Astrocyte of the hippocampus (primary cell): ENCODE measurements at places on chromosomes 12 and 14.

DNA sequence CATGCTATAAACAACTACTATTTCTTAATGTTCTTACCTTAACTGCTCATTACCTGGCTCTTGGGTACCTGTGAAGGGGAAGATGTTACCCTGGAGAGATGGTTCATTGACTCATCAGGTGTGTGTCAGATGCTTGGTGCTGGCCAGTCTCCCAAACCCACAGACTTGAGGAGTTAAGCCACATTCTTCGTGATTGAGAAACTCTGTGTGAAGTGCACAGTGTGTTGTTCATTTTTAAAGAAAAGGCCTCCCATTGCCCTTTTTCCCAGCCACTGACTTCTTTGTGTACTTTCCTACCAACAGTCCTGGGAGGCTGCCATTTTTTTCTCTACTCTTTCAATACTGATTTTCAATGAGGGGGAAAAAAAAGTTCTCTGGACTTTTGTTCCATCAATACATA is 3.2 kb downstream of the MGST1 start:
- peak; percentile 89 for DNase-seq

GRCh38 chr14:58566979-58567378 is 70.8 kb upstream of the DACT1 start:
- DNase-seq, result no peak

- DNase-seq, result peak; percentile 87
Observed at GRCh38 chr12:4269279-4269991, 4.1 kb upstream of the CCND2 start.

DNA sequence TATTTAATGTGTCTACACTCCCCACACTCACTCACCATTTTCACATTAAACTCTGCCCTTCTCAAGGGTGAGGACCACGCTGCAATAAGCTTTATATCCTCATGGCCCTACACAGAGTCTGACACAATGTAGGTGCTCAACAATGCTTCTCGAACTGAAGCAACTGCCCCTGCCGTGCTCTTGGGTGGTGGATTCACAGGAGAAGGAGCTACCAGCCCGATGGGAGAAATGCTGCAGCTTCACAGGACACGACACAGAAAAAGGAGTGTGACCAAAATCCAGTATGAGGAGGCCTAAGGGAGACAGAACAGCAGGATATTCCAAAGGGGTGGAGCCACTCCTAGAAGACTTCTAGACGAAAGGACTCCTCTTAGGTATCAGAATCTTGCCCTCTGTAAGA is 6.5 kb upstream of the KRT3 start:
- DNase-seq, result no peak

GRCh38 chr14:104547998-104548700 is 31.4 kb upstream of the C14orf180 start:
- DNase-seq, result no peak

DNA sequence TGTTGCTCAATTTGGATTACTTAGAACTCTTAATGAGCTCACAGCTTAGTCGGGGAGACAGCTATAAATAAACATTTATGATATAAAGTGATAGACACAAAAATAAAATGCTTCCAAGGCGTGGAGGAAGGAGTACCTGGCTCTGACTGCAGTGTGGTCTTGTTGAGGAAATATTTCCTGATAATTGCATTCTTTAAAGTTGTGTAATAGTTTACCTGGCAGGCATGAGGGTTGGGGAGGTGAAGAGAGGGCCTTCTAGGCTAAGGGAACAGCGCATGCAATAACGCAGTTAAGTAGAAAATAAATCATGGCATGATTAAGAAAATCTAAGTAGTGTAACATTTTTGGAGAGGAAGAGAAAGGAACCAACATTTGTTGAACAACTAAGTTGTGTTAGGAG is 260.5 kb upstream of the ATP2B1 start:
- DNase-seq, result no peak

GRCh38 chr14:35403603-35404448 is 723 bp downstream of the NFKBIA start:
- peak; percentile 98 for DNase-seq

- DNase-seq, result no peak
Observed at GRCh38 chr14:22194664-22195063, 394.4 kb downstream of the DAD1 start.

DNA sequence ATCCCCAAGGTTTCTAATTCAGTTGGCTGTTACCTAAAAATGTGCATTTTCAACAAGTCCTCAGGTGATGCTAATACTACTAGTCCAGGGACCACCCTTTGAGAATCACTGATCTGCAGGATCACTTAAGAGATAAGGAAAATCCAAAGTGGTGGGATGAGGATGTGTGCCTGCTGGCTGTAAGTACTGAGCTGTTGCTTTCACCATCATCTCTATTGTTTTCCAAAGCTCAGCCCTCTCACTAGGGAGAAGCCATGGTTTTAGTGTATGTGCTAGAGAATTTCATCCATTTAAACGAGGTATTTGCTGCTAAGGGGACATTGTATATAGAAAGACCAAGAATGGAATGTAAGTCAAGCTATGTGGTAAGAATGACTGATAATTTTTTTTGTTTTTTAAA is 202.3 kb downstream of the KIF21A start:
- no peak for DNase-seq

DNA sequence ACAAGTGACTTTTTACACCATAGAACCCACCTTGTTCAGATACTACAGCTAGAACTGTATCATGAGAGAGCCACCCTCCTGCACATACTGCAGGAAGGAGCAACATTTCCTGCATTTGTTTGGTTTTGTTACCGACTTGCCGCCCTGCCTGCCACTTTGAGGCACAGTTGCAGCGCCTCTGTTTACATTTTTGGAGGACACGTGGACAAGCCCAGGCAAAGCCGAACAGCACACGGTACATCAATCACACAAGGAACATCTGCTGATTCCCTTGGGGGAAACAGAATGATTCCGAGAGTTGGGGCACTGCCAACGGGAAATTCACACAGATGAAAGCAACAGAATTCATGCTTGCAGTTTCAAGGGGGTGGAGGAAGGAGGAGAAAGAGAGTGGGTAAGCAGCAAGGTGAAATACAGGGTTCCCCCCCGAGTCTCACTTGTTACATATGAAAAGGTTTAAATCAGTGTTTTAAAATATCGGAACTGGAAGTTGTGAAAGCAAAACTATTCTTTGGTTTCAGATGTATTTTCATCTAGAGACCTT is 110.7 kb downstream of the BTG1 start:
- peak; percentile 55 for DNase-seq

- DNase-seq, result no peak
Observed at GRCh38 chr12:115325858-115326257, 641.9 kb upstream of the TBX3 start.

DNA sequence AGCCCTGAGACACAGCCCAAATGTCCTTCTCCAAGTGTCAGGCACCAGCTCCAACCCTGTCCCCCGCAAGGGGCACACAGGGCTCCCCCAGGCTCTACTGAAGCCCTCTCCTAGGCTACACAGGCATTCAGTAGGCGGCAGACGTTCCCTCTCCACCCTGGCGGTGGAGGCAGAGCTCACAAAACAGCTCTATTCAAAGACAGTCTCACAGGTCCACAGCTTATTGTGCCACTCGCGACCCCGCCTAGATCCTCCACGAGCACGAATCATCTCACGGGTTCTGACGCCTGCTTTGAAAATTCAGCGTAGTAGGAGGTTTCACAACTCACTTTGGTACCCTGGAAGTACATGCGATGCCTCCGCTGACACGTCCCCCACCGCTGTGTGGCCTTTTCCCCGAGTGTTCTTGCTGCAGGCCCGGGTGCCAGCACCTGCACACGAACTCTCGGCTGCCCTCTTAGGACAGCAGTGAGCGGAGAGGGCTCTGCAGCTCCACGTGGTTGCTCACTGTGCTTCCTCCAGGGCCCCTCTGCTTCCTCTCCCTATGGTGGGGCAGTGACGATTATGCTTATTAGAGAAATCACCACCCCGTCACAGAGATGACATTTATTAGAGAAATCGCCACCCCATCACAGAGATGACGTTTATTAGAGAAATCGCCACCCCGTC is 78.5 kb downstream of the ADGRD1 start:
- DNase-seq, result no peak

DNA sequence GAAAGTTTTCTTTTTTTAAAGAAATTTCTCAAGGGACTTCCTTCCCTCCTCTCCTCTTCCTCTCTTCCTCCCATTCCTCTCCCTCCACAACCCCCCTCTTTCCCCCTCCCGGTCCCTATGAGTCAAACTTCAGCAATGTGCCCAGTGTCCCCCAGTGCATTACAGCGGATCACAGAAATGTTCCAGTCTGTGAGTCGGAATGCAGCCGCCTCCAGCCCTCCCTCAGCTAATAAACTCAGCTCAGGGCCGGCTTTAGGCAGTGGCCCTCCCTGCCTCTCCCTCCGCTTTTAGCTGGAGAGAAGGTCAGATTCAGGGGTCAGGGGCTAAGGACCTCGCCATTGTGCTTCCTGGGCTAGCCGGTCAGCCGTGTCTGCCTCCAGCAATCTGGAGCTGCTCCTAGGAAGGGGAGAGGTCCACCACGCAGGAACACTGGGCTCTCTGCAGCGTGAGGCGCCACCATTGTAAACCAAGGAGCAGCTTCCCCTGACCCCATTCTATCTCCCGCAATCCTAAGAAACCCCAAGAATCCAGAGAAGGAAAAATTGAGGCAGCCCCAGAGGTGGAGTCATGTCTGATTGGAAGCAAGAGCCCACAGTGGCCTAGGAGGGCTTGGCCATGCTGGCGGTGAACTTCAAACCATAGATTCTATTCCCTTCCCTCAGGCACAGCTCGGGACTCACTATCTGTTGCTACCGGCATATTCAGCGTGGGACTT is 1.1 kb upstream of the HDAC7 start:
- DNase-seq, result peak; percentile 98

DNA sequence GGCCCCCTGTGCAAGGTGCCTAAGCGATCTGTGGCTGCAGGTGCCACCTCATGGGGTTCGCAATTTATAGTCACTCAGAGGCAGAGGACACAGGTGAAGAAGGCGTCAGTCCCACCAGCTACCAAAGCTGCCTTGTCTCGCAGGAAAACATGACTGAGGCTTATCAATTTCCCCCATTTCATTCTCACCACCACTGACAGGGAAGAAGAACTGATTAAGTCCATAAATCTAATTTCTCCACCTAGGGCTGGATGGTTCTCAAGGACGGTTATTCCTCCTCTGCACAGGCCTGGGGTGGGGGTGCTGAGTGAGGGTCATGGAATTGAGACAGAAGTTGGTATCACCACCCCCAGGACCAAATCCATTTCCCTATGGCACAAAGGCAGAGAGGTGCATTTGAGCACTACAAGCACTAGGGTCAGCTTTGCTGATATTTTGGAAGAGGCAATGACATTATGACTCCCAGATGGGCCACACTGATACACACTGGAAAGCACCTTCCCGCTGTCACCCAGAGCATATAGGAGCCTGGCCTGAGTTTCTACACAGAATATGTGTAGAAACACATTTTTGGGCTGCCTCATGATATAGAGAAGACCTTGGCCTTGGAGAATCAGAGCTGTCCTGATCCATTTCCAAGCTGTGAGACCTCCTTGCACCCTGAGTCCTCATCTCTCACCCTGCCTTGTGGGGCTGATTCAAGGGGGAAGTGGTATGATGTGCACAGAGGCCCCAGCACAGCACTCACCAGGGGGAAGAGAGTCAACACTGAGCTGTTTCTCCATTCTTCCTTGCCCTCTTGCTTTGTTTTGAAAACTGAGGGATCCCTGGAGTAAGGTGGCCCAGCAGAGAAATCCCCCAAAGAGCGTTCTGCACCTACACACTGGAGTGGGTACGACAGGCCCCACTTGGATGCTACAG is 59.4 kb downstream of the PITPNM2 start:
- no peak for DNase-seq

- DNase-seq, result peak; percentile 84
Observed at GRCh38 chr14:100383727-100384158, 60.6 kb downstream of the SLC25A47 start.

DNA sequence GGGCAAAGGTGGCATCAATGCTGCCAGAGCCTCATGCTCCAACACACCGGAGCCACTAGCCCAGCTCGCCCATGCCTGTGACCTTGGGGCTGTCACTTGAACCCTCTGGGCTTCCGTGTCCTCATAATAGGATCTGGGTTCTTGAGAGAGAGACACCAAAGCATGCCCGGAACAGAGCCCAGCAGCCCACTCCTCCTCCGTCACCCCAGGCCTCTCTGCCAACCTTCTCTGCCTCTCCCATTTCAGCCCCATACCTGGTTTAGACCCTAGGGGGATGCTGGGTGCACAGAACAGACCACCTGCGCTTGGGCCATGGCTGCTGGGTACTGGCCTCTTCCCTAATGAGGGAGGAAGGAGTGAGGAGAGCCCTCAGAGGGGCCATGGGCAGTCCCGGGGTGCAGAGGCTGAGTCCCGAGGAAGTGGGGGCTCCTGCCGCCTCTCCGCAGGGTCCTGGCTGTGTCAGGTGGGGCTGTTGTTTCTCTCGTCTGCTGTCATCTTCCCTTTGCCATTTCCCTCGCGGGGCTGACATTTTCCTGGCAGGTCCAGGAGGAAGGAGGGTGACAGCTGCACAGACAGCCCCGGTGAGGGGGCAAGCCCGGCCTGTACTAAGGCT is 172.4 kb upstream of the RTL1 start:
- DNase-seq, result no peak

- no peak for DNase-seq
Observed at GRCh38 chr14:33525626-33526025, 425.2 kb downstream of the EGLN3 start.

GRCh38 chr14:68819260-68819691 is 26.4 kb upstream of the ZFP36L1 start:
- DNase-seq, result peak; percentile 89
